Mesenchymal stem cell (in vitro differentiated cells and primary cell): ENCODE measurements at places on chromosomes 11 and 22.

DNA sequence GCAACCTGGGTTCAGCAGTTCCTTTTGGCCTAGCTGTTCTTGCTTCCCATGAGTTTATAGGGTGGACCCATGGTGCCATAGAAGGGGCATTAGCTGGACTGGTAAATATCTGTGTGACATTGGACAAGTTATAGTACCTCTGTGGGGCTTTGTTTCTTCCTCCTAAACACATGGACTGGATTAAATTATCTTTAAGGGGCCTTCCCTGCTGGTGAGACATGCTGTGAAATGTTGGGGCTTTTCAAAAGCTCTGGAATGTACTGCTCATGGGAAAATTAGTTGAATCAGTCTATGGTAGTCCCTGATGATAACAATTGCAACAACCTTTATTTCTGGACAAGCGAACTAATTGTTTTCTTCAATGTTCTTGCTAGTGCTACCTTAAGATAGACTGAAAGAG, 276.2 kb downstream of the BLID start:
- no peak for DNase-seq

DNA sequence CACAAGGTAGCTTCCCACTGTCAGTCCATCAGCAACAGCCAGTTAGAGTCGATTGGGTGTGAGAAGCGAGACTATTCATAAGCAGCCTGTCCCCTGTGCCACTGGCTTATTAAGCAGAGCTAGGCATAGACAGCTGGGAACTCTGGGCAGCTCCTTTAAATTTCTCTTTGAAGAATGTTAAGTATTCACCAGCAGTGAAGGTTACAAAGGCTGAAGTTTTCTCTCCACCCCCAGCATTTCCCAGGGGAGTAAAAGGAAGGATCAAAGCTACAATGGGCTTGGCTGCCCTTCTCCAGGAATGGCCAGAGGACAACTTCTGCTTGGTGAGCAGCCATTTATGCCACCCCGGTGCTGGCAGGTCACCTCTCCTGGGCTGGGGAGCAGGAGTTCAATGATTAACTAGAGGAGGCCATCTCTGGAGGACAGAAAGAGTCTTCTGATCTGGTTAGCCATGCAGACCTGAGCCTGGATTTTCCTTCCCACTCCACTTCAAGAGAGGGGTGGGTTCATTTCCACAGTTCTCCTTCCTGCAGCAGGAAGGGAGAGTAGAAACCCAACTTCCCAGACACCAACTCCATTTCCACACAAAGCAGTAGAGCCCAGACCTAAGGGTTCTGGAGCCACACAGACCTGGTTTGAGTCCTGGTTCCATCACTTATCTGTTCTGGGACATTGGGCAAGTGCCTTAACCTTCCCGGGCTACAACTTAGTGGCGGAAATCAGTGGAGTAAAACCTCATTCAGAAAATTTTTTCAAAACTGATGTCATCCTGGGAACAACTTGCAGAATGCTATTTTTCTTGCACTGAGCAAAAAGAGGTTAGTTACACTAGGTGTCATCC, 22.6 kb downstream of the POU2AF3 start:
- DNase-seq: no peak

DNA sequence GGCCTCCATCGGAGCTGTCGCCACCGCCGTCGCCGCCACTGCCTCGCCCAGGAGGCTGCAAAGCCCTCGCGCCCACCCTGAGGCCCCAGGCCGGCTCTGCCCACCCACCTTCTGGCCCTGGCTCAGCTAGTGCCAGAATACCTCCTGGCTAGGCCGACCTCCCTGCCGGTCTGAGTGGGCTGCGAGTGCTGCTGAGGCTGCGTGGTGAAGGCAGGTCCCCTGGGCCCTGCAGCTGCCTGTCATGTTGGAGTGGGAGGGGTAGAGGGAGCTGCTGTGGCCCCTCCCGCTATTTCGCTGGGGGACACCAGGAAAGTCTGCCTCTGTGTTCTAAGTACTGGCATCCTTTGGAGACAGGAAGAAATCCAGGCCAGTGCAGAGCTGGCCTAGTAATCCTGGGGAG, 34.2 kb downstream of the LRRC10B start:
- DNase-seq: no peak

DNA sequence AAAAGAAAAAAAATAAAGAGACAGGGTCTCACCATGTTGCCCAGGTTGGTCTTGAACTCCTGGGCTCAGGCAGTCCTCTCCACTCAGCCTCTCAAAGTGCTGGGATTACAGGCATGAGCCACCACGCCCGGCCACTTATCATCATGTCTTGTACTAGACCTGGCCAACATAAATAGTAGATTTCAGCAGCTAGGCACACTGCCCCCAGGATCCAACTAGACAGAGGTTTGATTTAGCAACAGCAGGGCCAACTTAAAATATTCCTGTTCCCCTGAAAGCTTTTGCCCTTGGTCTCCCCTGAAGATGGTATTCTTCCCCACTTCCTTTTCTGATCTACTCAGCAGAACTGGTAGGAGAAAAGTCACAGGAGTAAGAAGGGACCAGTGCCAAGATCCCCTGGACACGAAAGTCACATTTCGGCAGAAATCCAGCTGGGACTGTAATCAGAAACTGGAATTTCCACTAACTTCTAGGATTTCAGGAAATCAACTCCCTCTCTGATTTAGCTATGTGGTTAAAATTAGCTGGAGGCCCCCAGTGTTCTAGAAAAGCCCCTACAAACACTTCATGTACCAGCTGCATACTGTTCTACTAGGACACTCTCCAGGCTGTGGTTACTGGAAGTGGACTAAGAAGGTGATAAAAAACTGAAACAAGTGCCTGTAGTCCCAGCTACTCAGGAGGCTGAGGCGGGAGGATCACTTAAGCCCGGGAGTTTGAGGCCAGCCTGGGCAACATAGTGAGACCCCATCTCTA, 8.9 kb upstream of the PPP2R1B start:
- no peak for DNase-seq
